ENCODE measurements at places on chromosomes 5 and 9.

DNA sequence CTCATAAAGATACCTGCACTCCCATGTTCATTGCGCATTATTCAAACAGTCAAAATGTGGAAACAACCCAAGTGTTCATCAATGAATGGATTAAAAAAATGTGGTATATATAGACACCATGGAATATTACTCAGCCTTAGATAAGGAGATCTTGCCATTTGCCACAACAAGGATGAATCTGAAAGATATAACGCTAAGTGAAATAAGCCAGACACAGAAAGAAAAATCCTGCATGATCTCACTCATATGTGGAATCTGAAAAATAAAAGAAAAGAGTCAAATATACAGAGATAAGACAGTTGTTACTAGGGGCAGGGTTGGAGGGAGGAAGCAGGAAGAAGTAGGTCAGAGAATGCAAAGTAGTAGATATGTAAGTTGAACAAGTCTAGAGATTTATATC, 17.6 kb upstream of the SLIT3 start:
- DNase-seq: no peak

- DNase-seq: no peak
Measured at GRCh38 chr9:18891946-18892670, 140.9 kb downstream of the SAXO1 start.

GRCh38 chr5:112146323-112147226, 272.5 kb downstream of the EPB41L4A start:
- DNase-seq: no peak

DNA sequence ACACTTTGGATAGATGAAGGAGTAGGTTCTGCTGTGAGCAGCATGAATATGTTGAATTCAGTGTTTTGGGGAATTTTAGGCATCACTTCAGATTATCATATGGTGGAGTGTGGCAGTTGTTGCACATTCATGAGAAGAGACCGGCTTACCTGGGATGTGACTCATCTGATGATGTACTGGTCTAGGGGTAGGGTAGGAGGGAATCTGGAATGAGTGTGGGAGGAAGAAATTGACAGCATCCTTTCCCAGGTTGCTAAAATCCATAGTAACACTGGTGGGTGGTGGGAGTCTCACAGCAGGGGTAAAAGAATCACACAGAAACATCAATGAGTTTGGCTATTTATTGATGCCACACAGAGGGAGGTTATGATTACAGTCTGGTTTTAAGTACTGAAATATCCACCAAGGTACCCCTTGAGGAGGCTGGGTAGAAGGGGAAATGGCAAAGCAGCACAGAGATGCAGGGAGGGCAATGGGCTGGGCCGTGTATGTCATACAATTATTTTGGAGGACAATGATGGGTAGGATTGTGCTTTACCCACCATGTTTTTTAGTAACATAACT, 82.5 kb downstream of the TARS1 start:
- DNase-seq: no peak

- DNase-seq: no peak
Measured at GRCh38 chr5:76723266-76723665, 7.3 kb downstream of the F2R start.

- DNase-seq: no peak
Measured at GRCh38 chr5:127153031-127153430, 79.7 kb upstream of the C5orf63 start.

- no peak for DNase-seq
Measured at GRCh38 chr9:87201351-87201751, 254.0 kb upstream of the GAS1 start.

DNA sequence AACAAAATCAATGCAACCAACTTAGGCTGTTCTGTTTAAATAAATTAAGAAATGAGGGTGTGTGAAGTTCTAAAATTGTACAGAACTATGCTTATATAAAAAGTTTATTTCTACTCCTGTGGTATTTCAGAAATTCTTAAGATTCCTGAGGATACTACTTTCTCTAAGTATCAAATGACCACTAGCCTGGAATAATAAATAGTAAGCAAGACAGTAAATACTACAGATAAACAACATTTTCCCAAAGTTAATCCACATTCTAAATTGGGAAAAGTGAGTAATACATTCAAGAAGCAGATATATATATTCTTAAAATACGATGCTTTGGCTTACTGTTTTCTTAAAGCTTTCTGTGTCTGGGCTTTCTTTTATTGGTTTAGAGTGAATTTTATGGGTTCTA, 29.5 kb downstream of the CCNH start:
- DNase-seq: no peak

DNA sequence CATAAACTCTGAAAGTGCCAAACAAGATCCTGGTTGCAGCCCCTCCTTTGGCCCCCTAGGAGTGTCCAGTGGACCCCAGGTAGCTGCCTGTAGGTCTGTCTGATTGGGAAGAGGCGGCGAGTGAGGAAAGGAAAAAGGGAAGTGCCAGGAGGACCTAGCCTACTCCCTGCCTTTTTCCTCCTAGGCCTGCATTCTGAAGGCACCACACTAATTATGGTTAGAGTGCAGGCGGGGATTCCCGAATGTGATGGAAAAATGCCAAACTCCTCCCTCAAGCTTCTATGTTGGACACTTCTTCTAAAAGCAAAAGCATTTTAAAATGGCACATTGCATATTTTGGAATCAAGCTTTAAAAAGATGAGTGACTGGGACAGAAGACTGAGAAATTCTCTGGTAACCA, 83.2 kb upstream of the SMIM15 start:
- DNase-seq: no peak

- DNase-seq: no peak
Measured at GRCh38 chr5:163645421-163646416, 140.3 kb downstream of the MAT2B start.

DNA sequence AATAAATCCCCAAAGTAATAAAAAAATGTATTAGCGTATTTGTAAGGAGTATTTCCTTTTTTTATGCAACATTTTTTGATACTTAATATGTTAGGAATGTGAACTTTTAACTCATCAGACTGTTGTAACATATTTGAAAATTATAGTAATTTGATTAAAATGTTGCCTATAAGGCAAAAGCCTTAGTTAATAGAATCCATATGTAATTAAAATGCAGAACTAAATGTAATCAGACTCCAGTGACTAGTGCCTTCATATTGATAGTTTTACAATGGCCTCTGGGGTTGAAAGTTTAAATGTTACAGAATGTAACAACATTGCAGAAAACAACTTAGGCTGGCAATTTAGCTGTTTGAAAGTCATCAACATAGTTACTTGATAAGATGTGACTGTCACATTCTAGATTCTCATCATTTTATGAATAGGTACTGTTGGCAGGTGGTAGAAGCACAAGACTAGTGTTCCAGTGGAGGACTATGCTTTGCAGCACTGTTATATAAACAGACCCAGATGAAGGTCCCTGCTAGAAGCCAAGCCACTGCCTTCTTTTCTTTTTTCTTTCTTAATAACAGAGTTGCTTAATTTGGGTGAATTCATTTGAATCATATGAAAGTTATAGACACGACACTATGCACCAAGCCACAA, 382.9 kb downstream of the CCDC171 start:
- no peak for DNase-seq

DNA sequence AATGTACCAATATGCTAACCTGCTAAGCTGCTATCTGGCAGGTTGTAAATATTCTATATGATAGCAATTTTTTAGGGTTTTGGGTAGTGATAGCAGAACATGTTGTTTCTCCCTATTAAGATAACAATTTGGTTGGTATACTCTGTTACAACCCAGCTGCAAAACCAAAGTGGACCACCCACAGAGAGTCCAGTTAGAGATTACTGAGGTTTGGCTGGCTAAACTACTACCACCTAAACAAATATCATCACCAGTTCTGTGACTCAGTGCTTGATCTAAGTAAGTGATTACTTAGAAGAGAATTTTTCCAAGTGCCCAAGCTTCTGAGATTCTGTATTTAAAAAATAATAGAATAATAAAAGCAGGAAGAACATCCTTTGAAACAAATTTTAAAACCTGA, 72.3 kb downstream of the XRCC4 start:
- DNase-seq: no peak

GRCh38 chr5:3139499-3139931, 388.0 kb upstream of the IRX2 start:
- no peak for DNase-seq

GRCh38 chr5:125175348-125176004, 429.0 kb upstream of the ZNF608 start:
- no peak for DNase-seq

DNA sequence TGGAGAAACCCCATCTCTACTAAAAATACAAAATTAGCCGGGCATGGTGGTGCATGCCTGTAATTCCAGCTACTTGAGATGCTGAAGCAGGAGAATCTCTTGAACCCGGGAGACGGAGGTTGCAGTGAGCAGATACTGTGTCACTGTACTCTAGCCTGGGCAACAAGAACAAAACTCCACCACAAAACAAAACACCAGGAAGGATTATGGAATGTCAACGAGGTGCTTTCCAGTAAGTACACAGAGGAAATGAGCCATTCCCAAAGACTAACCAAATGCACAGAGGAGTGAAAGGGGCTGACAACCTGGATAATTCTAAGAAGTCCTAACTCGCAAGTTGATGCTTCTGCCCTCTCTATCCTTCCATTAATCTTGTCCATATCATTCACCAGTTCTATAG, 126.1 kb upstream of the RETREG1 start:
- DNase-seq: no peak

DNA sequence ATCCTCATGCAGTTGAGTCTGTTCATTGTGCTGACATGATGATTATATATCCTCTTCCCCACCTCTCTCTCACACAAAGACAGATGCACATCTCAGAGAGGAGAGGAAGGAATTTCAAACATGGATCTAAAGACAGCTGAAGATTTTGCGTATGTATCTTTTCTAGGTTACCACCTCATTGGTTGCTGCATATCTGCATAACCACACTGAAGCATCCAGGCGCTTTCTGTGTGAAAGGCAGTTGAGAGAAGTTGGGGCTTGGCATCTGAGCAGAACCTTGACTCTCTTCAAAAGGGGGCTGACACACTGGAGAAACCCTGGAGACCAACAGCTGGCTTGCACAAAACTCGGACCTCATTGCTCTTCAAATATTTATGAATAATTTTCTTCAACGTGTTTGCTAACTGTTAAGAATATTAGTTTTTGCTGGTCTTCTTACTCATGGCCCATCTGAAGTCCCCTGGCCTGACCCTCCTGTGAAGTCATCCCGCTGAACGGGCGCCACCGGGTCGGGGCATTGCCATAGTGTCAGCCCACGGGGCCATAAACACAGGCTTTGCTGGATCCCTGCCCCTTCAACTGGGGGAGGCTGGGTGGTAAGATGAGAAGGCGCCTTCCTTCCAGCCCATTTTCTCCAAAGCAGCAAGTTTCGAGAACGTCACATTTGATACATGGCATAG, 593.2 kb upstream of the CLINT1 start:
- DNase-seq: no peak

GRCh38 chr5:154972476-154973080, 31.7 kb downstream of the MRPL22 start:
- no peak for DNase-seq

DNA sequence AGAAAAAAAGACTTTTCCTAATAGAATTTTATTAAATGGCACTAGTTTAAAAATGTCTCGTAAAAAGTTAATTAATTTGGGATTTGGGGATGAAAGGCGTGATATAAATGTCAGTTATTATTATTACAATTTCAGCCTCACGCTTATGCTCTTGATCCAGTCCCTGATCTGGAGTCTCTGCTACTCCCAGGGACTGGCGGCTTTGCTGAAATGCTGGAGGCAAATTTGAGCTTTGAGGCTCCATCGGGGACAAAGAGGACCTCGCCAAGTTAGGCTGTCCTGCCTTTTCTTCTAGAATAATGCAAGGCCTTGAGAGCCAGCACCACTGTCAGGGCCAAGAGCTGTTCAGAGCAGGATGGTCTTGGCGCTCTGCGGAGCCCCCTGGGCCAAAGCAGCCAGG, 69.7 kb downstream of the ZNF618 start:
- DNase-seq: no peak

GRCh38 chr5:98750693-98751092, 22.8 kb upstream of the RGMB start:
- DNase-seq: no peak

- no peak for DNase-seq
Measured at GRCh38 chr9:5395428-5395827, 42.3 kb downstream of the PLGRKT start.

- DNase-seq: no peak
Measured at GRCh38 chr5:53333160-53333559, 147.3 kb upstream of the FST start.

DNA sequence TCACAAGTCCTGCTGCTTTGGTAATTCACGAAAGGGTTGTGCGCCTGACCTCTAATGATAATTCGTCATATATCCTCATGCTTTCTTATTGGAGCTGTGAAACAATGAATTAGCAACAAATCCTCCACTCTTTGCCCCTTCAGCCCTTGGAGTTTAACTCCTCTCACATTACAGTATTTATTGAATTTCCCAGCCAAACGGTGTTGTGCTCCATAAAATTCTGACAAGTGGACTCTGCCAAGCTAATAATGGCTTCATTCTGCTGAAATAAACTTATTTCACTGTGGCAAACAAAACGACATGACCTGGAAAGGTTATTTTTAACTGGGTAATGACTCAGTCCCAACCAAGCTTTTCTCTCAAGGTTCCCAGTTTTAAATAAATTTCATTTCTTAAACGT, 984.4 kb upstream of the DMAC1 start:
- DNase-seq: no peak

- no peak for DNase-seq
Measured at GRCh38 chr5:127210042-127210441, 80.6 kb upstream of the MEGF10 start.

GRCh38 chr9:69122549-69123141, 51.4 kb upstream of the TJP2 start:
- no peak for DNase-seq

DNA sequence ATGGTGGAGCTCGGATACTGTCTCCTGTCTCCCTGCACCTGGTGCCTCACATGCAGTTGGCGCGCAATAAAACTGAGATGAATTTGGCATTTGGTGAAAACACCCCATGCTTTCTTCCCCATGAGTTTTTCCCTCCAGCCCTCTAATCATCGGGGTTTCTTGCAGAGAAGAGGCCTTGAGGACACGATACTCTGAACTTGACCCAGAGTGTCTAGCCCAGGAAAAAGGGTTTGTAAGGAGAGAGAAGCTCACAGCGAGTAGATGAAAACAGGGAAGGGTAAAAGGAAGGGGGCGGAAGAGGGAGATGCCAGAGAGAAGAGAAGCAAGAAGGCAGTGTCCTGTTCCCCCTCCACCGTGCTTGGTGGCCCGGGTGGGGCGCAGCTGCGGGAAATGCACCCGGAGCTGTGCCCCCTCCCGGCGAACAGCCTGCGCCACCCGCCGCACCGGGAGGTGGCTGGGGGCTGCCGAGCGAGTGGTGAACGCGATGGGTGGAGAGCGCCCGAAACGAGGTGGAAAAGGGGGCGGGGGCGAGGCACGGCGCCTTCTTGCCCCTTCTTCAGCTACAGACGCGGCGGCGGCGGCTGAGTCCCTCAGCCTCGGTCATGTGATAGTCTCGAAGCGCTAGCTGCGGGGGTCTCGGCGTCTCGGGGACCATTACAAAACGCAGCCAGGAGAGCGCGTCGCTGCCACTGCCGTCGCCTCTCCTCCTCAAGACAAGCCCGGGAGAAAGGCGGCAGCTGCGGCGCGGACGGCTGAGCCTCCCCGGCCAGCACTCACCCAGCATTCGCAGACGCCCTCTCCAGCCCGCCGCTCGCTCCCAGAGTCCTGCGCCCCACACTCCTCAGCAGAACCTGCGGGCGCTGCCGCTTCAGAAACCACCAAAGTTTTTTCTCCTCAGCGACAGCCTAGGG, 1.1 kb upstream of the FOXB2 start:
- no peak for DNase-seq
